Activated naive CD4-positive, alpha-beta T cell (primary cell): ENCODE measurements at places on chromosomes 1 and 21.

DNA sequence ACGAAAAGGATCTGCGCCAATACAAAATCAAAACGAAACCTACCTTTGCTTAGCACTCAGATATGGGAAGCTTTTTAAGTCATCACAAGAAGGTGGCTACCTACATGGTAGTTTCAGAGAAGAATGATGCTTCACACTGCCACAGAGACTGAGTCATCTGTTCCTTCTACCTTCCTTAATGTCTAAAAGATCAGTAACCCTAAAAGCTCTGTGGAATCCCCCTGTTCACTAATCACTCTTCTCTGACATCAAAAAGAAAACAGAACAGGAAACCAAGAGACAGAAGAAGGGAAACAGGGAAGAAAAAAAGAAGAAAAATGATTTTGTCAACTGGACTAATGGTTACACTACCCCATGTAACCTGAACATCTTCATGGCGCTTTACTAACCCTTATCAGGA, 177.2 kb downstream of the SMYD3 start:
- no peak for DNase-seq

DNA sequence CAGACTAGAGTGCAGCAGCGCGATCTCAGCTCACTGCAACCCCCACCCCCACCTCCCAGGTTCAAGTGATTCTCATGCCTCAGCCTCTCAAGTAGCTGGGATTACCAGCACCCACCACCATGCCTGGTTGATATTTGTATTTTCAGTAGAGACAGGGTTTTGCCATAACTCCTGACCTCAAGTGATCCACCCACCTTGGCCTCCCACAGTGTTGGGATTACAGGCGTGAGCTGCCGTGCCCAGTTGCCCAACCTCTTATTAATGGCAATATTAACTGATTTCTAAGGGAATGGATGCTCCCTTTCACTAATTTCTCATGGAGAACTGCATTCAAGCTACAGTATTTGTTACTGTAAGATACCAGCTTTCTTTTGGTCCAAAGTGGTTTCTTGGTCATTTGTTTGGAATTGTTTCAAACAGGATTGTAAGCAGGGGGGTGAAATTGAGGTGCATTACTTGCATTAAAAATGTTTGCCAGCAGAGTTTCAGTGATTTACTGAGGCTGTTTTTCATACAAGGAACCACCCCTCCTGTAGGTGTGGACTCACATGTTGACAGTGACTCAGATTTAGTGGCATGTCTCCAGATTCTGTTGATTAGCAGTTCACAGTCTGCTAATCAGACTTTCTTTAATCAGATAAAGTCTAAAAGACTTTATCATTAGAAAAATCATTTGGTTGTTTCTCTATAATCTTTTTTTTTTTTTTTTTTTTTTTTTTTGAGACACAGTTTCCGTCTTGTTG, 3.9 kb upstream of the TGFBR3 start:
- DNase-seq = no peak

- no peak for DNase-seq
Observed at GRCh38 chr21:45294509-45295291, 7.0 kb upstream of the POFUT2 start.

GRCh38 chr1:30763651-30764248, 6.2 kb upstream of the LAPTM5 start:
- no peak for DNase-seq

DNA sequence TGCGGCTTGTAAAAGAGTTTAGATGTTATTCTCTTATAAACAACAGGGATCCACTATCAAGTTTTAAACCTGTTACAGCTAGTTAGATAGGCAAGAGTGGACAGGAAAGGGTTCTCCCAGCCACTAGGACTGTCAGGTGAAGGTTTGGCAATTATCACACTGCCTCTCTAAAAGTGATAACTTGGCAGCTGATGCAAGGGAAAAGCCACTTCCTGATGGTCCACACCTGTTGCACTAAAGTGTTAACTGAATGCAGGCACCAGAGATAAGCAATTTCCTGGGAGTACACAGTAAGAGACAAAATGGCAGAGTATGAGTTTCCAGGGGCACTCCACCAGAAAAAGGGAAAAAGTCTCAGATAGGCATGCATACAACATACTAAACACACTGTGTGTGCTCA, 99.4 kb downstream of the VAV3 start:
- DNase-seq = no peak

GRCh38 chr1:23960291-23961020, 828 bp downstream of the PNRC2 start:
- DNase-seq = no peak

- DNase-seq = no peak
Observed at GRCh38 chr21:32240851-32241687, 37.8 kb downstream of the MIS18A start.

DNA sequence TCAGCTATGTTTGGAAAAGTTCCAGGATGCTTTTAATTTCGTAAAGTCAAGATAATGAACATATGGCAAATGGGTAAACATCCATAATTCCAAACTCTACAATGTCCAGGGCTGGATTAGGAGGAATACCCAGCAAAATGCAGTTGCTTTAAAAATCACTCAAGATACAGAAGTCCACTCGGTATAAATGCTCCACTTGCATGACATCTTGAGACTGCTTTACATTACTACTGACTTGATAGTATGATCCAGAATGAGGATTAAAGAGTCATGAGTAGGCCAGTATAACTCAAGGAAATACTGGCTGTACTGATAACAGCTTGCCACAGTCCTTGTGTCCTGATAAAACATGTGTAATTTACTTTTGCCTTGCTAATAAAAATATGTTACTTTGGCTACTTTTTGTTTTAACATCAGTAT, 58.3 kb upstream of the ANGPTL3 start:
- DNase-seq = no peak

DNA sequence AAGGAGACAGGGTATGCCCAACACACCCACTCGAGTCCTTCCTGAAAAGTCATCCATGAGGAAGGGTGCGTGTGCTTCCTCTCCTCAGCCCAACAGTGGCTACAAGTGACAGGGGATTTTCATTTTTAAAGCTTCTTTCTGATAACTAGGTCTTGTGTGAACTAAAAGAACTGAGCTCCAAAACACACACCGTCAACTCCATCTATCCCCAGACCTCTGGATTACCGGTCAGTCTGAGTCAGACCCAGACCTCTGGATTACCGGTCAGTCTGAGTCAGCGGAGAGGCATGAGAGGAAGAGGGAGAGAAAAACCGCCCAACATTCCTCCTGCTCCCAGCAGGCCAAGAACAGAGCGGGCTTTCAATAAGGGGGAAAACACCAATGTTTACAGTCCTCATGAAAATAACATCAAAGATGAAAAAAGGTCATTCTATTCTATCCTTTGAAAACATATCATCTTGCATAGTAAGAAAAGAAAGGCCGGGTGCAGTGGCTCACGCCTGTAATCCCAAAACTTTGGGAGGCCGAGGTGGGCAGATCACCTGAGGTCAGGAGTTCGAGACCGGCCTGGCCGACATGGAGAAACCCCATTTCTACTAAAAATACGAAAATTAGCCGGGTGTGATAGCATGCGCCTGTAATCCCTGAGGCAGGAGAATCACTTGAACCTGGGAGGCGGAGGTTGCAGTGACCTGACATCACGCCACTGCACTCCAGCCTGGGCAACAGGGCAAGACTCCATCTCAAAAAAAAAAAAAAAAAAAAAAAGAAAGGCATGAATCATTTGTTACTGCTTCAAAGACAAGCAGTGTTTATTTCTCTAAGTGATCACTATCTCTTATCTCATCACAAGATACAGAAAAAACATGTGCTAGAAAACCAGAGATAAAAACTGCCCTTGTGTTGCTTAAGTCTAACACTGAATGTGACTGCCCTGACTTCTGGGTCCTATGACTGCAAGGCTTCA, 3.4 kb downstream of the PTTG1IP start:
- DNase-seq = no peak

GRCh38 chr1:165073185-165074007, 283.1 kb downstream of the LMX1A start:
- no peak for DNase-seq

DNA sequence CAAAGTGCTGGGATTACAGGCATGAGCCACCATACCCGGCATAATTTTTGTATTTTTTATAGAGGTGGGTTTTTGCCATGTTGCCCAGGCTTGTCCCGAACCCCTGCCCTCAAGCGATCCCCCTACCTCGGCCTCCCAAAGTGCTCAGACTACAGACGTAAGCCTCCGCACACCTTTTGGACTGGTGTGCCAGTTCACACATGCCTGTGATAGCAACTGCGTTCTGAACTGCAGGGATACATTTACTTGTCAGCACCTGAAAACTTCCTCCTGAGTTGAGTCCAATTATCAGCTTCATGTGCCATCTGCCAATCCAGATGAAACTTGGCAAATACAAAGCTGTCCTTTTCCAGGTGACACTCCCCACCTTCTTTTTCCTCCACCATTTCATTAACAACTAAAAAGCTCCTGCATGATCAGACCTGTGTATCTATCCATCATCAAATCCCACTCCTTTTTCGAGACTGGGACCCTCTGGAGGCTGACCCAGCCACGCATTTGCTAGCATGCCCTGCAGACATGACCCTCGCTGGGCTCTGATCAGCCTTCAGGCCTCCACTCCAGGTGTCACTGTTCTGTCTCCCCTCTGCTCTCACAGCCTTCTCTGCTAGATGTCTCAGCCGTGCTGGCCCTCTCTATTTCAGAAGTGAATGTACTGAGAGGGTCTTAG, 2.1 kb upstream of the DEGS1 start:
- no peak for DNase-seq

- no peak for DNase-seq
Observed at GRCh38 chr1:240314845-240315801, 223.4 kb downstream of the FMN2 start.

DNA sequence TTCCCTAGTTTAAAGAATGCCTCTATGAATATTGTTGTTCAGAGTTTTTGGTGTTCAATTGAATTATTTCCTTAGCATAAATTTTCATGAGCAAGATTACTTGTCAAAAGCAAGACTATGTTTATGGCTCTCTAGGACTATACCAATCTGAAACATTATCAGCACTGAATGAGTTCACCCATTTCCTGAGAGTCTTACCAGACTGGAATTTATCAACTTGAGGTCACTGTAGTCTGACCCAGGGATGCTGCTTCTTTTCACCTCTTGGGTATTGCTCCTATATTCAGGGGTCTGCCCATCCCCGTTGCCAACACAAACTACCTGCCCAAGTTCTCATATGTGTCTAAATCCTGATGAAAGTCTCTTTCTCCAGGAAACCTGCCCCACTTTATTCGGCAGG, 42.6 kb downstream of the OPTC start:
- no peak for DNase-seq

GRCh38 chr1:85201340-85202091, 700 bp upstream of the SYDE2 start:
- peak; percentile 65 for DNase-seq

DNA sequence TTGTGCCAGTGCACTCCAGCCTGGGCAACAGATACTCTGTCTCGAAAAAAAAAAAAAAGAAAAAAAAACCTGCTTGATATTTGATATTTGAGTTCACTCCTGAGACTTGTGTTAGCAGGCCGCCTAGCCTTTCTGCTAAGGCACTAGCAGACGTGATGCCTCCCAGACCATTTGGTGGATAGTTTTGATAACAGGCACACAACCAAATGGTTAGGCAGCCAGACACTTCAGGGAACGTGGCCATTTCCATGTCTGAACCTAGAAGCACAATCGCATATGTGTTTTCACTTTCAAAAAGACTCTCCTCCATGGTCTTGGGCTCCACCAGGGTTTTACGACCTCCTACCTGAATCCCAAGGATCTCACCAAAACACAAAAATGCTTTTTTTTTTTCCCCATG, 1319.5 kb downstream of the BRINP3 start:
- DNase-seq = no peak

DNA sequence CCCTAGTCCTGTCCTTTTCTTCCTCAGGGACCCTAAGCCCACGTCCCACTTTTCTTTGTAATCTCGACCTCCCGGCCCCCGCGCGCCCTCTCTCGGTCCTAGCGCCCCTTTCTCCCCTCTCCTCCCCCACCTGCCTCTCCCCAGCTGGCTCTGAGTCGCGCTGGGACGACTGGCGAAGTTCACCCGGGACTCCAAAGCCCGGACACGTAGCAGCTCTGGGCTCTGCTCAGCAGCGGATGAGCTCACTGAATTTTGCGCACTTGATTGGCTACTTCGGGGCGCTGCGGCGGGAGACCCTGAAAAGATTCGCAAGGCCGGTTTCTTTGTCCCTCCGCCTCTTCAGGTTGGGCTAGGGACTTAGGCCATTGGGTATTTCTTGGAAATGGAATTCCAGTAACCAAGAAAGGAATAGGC, 16.3 kb upstream of the ACKR1 start:
- DNase-seq = no peak

GRCh38 chr1:48208251-48208650, 14.3 kb upstream of the SLC5A9 start:
- DNase-seq = no peak

GRCh38 chr1:192067360-192067759, 90.9 kb upstream of the RGS18 start:
- DNase-seq = no peak

DNA sequence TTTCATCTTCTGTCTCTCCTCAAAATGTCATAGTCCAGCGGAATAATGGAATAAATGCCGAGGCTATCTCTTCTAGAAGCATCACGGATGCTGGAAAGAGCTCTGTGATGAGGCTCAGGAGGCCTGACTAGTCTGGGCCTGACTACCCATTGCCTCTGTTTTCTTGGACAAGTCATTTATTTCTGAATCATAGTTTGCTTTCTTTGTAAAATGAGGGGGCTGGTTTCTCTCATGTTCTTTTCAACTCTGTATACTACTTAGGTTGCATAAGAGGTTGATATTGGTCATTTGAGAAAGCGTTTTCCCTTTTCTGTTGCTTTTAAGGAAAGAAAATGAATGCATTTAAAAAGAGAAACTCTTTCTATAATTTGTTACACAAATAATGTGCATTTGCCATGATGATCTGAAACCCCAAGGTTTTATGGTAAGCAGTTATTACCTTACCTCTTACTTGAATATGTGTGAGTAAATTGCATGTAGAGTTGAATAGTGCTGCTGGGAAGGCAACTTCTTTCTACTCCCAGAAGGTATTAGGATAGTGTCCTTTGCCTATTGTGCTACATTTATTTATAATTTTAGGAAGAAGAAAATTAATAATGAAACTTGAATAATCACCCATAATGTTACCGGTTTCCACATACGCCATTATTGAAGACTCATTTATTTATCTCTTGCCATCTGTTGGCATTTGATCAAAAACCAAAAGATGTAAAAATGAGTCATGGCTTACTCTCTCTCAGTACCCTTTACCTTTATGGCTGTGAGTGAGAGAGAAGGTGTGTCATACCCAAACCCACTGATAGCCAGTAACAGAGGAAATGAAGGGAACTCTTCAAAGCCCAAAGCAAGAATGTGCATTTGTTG, 179.1 kb downstream of the FASLG start:
- no peak for DNase-seq

- no peak for DNase-seq
Observed at GRCh38 chr1:53619367-53620060, 119.5 kb downstream of the GLIS1 start.

- DNase-seq = no peak
Observed at GRCh38 chr1:229889031-229889517, 178.0 kb upstream of the GALNT2 start.

DNA sequence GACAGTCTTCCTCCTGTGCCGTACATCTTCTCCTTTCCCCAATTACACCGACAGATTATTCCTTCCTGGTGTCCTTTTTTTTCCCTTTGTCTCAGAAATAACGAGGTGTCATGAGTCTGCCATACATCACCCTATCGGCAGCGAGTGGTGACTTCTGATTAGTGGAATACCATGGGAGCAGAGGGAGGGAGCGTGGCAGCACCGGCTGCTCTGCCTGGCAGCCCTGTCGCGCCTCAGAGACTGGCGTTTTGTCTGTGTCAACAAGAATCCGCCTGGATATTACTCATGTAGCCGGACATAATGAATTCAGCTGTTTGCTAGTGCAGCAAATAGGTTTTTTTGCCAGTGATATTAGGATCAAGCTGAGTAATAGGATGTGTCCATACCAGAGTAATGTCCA, 51.8 kb downstream of the UTP25 start:
- DNase-seq = no peak
